ENCODE measurements at places on chromosomes 1 and 21.

- DNase-seq = no peak
These were observed 40.0 kb upstream of the DSCAM start for GRCh38 chr21:40886931-40887330.

DNA sequence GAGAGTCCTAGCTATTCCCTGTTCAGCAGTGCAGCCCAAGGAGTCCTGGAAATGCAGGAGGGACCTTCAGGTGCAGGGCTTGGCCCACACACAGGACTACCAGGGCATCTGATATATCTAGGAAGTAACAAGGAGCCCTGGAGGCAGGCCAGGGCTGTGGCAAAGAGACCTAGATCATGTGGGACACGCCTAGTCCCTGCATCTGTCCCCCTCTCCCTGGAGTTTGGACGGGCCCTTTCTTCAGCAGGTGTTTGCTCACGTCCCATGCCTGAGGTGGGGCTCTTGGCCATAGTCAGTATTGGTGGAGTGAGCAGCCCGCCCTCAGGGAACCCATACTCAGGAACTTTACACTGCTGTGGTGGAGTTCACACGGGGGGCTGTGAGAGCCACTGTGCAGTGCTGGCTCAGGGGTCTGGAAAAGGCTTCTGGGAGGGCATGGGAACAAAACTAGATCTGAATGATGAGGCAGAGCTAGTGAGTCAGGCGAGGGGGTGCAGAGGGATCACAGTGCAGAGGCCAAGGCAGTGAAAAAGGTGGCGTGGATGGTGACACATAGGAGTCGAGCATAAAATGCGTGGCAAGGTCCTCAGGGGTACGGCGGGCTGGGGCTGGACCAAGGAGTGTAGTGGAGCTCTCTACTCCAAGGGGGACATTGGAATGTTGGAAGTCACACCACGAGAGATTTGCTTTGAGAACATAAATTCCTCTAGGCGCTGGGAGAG is 25.6 kb downstream of the TMEM53 start:
- no peak for DNase-seq

GRCh38 chr21:16588433-16588860 is 858.7 kb downstream of the USP25 start:
- no peak for DNase-seq

DNA sequence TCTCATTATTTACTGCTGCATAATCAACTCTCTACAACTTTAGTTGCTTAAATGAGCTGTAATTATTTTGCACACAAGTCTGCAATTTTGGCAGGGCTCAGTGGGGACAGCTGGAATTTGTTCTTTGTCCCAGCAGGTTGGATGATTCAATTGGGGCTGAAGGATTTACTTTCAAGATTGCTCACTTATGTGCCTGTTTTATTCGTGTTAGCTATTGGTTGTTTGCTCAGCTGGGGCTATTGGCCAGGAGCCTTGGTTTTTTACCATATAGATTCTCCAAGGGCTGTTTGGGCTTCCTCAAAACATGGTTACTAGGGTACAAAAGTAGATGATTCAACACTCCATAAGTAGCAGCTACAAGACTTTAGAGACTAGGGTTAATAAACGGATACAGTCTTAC is 13.4 kb downstream of the OR10R2 start:
- no peak for DNase-seq

Data from T-helper 2 cell (primary cell).